Stimulated activated CD4-positive, alpha-beta T cell treated with anti-CD3 and anti-CD28 coated beads, Interleukin-1b, Interleukin-23, amount 100 ng/mL, for 1 hour (primary cell): ENCODE measurements at places on chromosomes 13 and 19.

DNA sequence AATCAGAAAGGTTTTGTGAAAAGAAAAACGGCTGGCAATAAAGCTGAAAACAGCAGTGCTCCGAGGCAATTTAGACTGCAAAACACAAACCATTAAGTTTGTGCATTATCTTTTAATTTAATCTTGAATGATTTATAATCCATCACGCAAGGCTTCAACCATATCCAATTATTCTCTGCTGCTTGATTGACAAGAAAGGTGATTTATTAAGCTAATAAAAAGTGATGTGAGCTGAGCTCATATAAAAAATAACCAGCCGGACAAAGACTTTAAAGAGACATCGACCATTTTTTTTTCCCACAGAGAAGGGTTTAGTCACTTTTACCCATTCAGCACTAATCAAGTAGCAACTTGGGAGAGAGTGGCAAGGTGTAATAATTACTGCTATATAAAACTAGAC, 33.6 kb downstream of the TSHZ3 start:
- no peak for DNase-seq

GRCh38 chr13:74865656-74866055, 616.3 kb downstream of the TBC1D4 start:
- DNase-seq, result no peak

DNA sequence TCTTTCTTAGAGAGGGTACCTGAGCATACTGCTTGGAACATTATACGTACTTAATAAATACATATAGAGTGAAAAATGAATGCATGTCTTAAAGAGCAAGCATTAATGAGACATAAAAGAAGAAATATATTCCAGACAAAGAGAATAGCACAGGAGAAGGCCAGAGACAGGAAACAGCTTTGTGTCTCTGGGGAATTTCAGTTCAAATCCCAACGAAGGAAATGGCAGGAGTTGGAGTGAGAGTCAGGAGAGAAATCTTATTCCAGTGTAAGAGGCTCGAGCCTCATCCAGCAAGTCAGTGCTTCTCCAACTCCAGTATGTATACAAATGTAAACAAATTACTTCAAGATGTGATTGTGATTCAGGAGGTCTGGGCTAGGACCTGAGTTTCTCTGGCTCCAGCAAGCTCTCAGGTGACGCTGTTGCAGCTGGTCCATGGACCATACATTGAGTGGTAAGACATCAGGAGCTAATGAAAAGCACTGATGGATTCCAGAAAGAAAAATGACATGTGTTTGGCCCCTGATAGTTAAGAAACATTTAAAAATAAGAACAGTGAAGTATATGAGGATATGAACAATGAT, 108.2 kb downstream of the RAP2A start:
- DNase-seq, result no peak

DNA sequence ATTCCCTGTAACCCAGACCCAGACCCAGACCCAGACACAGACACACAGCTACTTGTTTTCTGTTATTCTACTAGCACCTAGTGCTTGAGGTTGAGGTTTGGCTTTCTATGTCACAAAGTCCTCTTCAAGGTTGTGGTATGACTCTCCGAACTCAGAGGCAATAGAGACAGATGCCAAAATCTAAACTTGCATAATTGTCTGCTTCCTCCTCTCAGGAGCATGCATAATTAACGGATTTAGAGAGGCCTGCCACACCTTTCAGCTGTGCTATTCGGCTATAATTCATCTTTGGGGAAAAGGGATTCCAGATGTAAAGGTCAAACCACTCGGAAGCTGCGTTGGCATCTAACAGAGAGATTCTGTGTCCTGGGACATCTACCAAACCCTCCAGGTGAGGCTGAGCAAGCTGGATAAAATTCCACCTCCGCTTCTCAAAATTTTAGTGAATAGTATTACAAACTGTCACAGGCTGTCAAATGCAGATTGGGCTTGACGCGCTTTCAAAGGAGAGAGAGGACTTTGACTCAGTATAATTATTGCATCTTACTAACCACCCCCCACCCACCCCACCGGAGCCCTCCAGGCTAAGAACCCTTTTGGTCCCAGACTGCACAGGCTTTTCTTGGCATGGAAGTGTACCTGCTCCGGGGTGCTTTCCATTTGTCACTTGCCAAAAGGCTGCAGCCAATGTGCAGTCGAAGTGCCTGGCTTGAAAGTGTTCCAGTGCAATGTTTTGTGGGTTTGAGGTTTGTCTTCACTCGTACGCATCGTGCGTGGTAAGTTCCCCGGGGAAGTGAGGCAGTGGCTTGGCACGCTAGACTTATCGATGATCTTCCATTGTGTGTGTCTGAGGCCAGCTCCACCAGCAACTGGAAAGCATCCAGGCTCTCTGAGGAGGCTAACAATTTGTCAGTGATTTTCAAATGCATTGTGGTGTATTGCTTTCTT, 194.1 kb downstream of the TDRD3 start:
- DNase-seq, result no peak

- DNase-seq, result no peak
These were observed 1.3 kb downstream of the SNAPC2 start for GRCh38 chr19:7921302-7921966.

DNA sequence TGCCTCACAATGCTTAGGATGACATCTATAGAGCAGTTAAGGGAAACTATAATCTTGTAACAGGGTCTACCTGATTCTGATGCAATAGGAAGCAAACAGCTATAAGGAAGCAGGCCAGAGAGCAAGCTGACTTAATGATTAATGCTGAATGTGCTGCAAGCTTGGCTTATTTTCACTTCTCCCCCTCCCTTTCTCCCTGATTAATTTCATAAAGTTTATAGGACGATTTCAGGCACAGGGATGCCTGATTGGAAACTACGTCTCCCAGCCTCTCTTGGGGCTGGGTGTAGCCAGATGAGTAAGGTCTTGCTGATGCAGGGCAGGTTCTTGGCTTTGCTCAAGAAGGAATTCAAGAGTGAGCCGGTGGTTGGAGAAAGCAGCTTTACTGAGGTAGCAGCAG, 82.8 kb upstream of the MRI1 start:
- DNase-seq, result no peak

DNA sequence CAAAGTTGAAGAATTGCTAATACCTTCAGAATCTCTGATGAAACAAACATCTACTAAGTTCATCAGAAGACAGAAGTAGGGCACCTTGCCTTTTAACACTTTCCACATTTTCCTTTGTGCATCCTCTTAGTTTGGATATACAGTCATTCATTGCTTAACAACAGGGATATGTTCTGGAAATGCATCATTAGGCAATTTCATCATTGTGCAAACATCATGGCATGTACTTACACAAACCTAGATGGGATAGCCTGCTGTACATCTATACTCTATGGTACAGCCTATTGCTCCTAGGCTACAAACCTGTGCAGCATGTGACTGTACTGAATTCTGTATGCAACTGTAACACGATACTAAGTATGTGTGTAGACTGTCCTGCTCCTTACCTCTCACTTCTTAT, 169.8 kb downstream of the SUCLA2 start:
- no peak for DNase-seq

DNA sequence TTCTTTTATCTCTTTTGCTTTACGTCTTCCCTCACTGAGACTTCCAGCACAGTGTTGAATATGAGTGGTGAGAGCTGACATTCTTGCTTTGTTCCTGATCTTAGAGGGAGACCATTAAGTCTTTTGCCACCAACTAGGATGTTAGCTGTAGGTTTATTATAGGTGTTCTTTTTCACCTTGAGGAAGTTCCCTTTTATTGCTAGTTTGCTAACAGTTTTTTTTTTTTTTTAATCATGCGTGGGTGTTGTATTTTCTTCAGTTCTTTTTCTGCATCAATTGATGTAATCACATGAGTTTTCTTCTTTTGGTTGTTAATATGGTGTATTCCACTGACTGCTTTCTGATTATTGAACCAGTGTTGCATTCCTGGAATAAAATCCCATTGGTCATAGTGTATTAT, 21.1 kb downstream of the AP1M1 start:
- DNase-seq, result no peak

DNA sequence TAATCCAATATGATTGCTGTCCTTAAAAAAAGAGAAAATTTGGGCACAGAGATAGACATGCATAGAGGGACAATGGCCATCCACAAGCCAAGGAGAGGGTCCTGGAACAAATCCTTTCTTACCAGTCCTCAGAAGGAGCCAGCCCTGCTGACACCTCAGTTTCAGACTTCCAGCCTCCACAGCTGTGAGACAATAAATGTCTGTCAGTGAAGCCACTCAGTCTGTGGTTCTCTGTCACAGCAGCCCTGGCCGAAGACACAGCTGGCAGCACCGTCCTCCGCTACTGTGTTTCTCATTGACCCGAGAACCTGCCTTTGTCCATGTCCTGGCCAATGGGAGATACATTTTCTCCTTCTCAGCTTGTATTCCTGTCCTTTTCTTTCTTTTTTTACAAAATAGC, 207.9 kb downstream of the TM9SF2 start:
- no peak for DNase-seq

- DNase-seq, result no peak
These were observed 65.6 kb downstream of the ARHGAP35 start for GRCh38 chr19:46926170-46927071.

DNA sequence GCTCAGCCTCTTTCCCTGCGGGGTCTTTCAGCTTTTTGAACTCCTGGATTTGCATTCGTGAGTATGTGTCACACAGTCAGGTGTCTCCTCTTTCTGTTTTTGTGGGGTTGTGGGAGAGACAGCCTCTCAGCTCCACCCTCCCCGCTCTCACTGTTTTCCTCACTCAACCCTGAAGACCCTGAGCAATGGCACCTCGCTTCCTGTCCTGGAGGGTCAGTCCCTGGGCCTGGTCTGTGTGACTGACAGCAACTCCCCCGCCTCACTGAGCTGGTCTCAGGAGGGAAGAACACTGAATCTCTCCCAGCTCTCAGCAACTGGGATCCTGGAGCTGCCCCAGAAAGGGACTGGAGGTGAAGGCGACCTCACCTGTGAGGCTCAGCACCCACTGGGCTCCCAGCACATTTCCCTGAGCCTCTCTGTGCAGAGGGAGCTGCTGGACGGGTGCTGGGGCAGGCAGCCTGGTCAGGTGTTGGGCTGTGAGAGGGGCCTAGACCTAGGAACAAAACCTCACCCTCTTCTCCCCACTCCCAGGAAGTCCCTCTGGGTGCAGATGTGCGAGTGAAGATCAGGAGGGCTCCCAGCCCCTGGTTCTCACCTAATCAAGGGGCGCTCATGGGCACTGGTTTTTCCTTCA, 4.2 kb upstream of the SIGLEC7 start:
- DNase-seq, result no peak

DNA sequence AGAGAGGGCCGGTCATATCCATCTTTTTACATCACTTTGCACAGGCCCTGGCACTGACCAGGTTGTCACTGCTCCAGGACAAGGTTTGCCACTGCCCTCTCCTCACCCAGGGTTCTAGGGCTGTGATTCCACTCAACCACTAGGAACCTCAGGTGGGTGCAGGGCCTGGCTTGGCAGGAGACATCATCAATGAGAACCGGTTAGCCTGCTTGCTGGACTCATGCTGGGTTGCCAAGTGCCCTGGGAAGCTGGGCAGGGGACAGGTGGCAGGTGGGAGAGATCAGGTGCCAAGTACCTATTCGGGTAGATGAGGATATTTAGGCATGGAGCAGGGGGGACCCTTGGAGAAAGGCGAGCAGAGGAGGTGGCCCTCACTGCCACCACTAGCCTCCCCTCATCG, 4.2 kb upstream of the CERS4 start:
- DNase-seq, result no peak

- no peak for DNase-seq
These were observed 22.8 kb upstream of the CEACAM20 start for GRCh38 chr19:44552324-44552723.

DNA sequence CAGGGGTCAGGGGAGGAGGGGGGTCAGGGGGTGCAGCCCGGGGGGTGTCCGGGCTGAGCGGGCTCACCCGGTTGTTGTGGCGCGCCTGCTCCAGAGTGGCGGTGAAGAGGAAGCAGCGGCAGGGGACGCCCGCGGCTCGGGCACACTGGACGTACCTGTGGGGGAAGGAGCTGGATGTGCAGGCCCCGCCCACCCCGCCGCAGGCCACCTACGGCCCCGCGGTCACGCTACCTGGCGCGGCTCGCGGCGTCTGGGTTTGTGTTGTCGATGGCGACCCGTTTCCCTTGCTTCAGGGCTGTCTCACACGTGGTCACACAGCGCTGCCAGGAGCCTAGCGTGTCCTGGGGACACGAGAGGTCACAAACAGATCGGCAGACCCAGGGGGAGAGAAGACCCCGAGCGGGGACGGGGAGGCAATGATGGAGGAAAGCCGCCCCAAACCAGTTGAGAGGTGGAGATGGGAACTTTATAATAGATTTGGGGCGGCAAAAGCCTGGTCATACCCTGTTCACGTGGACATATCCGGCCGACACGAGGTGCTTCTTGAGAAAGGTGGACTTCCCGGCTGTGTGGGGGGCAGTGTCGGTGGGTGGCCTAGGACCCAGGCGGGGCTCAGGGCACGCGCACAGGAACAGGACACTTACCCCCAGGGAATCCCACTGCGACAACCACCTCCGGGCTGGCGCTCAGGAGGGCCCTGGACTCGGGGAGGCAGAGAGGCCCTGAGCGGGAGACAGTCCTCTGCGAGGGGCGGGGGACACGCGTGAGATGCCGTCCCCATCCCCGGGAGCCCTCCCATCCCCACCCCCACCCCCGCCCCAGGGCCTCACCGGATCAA, 5.6 kb downstream of the PNKP start:
- DNase-seq, result no peak

- no peak for DNase-seq
These were observed 19.6 kb downstream of the ALG5 start for GRCh38 chr13:36979361-36980050.

DNA sequence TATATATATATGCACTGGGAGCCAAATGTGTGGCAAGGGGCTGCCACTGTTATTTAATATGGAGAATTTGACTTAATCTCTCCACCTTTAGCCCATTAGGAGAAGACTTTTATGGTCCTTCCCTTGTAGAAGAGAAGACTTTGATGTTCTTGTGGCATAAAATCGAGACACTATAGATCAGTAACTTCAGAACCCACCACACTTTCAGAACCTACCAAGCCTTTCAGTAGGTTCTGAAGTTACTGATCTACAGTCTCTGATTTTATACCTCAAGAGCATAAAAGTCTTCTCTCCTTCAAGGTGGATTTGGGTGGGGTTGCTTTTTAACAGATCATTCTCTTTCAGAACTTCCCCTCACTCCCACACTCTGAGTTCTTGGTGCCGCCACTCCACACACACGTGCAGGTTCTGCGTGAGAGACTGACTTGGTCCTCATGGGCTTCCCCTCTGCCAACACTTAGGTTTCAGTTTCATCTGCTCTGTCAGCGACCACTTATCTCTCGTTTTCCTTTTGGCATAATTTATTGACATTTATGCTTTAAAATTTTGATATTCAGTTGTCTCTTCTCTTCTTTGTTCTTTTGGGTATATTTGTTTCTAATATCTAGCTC, 213.4 kb upstream of the PCDH17 start:
- no peak for DNase-seq

GRCh38 chr19:4566402-4567051, 7.0 kb upstream of the SEMA6B start:
- DNase-seq, result no peak

DNA sequence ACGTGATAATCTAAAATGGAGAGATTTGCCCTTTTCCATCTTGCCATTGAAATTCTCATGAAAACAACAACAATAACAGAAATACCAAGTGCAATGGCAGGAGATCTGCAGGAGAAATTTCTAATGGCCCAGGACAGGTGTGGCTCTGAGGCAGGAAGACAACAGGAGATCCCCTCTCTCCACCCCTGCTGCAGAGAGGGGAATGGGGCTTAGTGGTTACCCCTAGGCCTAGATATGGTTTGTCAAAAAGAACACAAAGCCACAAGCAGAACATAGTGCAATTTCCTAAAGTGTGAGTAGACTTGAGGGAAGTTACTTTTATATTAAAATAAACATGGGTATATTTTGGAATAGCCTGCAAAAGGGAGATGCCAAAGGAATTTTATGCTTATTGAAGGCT, 369.5 kb downstream of the KCNRG start:
- DNase-seq, result no peak
